ENCODE measurements at places on chromosomes 12 and 14.

DNA sequence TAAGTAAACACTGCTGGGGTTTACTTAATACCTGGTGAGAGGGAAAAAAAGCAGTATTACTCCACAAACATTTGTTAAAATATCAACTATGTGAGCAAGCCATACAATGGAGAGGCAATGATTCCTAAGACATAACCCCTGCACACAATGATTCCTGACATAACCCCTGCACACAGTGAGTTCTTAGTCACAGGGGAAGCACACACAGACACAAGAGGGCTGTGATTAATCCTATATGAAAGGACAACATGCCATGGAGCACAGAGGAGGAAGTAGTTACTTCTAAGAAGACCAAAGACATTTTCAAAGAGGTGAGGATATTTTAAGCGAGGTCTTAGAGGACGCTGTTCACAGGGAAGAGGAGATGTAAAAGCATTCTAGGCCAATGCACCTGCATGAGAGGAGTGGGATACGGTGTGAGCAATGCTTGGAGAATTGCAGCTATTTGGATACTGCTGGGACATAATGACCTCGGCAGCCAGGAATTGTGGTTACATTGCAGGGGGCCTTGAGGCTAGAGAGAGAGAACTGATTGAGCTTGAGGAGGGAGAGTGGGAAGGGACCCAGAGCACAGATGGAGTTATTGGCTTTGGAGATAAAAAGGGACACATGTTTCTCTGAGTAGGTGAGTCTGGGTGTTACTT is 211.9 kb downstream of the APAF1 start:
- no peak for DNase-seq

- no peak for DNase-seq
These were observed 56.4 kb upstream of the PZP start for GRCh38 chr12:9264546-9264945.

DNA sequence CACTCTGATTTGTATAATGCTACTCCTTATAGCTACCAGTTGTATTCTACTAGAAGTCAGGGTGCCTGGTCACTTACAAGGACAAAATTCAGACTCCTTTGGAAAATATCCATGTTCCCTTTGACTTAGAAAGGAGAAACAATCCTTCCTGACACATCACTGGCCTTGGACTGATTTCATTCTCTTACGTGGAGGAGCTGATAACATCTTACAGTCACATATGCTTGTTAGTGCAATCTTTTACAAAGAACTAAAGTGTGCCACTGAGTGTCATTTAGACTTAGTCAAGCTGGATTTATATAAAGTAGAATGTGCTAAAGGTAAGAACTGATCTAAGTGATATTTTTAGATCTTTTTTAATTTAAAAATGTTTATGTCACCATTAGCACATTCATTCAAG is 131.0 kb upstream of the TMTC2 start:
- DNase-seq, result no peak

DNA sequence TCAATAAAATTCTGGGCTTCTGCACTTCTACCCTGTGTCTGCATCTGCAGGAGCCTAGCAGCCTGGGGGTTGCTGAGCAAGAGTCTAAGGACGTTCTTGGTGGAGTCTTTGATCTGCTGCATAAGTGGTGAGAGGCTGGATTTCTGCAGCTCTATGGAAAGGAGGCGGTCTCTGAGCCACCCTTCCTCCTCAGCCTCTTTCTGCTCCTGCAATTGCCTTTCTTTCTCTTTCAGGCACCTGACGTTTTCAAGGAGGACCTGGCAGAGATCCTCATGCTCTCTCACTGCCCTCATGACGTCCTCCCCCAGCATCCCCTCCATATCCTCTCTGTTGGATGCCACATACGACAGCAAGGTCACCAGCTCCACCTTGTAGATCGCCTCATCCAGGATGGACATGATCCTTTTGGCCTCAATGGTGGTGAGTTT is 13.6 kb upstream of the TPCN1 start:
- DNase-seq, result no peak

GRCh38 chr12:107411792-107412535 is 273.6 kb upstream of the PWP1 start:
- DNase-seq, result no peak

GRCh38 chr14:97138801-97139200 is 341.6 kb downstream of the VRK1 start:
- no peak for DNase-seq

DNA sequence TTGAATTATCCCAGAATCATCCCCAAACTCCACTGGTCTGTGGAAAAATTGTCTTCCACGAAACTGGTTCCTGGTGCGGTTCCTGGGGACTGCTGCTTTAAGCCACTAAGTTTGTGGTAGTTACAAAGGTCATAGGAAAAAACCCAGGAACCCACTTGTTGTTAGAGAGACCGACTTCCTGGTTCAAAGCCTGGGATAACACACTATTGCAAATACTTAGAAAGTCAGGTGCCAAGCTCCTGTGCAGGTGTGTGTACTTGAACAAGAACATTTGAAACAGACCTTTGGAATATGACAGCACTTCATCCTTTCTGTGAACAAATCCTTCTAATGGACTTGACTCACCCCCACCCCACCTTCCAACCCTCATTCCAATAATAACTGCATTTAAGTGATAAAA is 519.6 kb downstream of the GLT1D1 start:
- DNase-seq, result no peak

DNA sequence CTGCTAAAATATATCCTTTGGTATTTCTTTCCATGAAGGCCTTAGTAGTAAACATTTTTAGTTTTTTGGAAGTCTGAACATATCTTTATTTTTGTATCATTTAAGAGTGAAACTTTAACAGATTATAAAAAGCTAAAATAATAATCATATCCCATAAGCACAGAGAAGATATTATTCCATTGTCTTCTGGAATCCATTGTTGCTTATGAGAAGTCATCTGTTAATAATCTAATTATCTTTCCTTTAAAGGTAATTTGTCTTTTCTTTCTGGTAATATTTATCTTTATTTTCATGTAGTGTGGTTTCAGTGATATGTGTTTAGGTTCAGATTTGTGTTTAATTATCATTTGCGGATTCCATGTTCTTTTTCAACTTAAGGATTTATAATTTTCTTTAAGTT is 261.7 kb downstream of the MSRB3 start:
- DNase-seq, result no peak

GRCh38 chr14:69318901-69319475 is 59.0 kb downstream of the GALNT16 start:
- DNase-seq, result no peak

DNA sequence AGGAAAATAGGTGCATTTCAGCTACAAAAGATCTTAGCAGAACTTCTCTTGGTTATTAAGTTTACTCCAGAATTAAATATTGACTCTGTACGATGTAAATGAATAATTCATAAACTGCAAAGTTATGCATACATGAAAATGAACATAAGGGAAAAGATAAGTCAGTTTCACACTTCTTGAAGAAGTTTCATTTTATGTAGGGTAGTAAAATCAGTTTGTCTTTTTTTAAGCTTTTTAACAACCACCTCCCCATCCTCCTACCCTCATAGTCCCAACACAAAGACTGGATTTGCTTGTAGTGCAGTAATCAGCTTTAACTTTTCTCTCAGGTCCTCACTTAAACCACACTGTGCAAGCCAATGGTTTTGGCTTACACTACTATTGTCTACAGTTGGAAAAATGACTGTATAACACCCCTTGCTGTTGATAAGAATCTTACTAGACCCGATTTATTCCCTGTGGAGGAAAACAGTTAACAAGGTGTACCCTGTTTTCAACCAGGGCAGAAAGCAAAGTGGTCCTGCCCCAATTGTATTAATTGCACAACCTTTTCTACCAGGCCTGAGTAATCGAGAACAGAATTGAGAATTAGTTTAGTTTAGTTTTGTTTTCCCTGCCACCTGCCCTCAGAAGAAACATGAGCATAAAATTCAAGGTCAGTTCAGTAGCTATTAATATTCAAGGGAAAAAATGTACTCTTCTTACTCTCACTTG is 44.1 kb downstream of the NIN start:
- DNase-seq, result no peak

DNA sequence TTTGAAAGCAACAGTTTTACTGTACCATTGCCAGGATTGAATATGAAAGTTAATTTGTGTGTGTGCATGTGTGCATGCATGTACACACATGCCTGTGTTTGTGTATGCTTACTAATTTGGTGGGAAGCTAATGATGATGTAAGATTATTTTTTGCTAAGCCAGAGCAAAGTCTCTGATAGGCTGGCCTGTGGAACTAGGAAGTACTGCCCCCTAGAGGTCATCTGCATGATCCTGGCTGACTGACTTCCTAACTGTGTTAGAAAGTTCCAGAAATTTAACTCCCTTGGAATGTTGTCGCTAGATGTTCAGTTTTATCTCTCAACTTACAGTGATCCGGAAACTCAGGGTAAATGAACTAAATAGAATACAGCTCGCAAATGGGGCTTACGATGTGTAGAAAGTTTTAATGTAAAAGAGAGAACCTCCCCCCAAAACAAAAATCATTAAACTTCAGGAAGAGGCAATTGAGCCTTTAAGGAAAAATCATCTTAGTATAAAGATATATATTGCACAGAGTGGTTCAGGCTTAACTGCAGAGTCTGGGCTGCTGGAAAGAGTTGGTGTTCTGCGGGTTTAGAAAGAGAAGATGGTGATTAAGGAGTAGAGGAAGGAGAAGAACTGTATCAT is 34.3 kb upstream of the SLC38A1 start:
- DNase-seq, result peak; percentile 46

DNA sequence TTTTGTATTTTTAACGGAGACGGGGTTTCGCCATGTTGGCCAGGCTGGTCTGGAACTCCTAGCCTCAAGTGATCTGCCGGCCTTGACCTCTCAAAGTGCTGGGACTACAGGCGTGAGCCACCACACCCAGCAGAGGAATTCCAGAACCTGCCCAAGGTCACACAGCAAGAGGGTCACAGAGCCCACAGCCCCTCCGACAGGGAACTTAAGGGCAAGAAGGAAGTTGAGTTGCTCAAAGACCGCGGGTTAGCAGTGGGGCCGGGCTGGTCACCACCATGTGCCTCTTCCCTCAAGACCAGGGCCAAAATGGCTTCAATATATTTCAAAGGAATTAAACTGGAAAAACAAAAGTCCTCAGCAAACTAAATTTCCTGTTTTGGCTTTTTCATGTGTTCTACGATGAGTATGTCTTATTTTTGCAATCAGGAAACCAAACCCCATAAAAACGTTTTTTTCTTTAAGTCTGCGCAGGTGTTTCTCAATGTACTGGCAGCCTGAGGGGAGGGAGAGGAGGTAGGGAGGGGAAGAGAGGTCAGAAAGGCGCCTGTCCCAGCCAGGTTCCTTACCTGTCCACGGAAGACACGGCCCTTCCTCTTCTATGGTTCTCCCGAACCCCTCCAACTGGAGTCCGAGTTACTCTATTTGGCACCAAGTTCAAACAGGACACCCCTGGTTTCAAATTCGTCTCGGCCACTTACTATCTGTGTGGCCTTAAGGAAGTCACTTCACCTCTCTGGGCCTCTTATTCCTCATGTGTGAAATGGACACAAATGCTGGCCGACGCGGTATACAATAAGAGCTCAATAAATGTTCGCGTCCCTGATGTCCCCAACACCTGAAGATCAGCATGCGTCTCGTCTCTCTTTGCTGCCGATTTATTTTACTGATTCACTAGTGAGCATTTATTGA is 778 bp downstream of the SLC8B1 start:
- peak; percentile 26 for DNase-seq

- no peak for DNase-seq
These were observed 3.1 kb downstream of the GARIN2 start for GRCh38 chr14:67192366-67192765.

GRCh38 chr14:59427653-59428580 is 37.3 kb downstream of the GPR135 start:
- no peak for DNase-seq

DNA sequence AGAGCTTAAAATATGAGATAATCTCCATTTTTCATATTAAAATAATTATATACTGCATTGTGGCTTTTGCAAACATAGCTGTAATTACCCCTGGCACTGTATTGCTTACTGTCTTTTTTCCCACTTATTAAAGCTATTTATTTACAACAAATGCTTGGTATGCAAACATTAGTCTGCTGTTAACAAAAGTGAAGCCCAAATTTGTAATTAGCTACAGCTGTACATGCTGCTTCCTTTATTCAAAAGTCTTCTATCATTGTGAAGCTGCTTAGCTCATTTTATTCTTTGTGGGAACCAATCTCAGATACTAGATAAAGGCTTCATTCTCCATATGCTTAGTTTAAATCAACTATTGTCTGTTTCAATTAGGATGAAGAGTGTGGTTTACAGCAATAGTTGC is 425.8 kb upstream of the FOXG1 start:
- no peak for DNase-seq

DNA sequence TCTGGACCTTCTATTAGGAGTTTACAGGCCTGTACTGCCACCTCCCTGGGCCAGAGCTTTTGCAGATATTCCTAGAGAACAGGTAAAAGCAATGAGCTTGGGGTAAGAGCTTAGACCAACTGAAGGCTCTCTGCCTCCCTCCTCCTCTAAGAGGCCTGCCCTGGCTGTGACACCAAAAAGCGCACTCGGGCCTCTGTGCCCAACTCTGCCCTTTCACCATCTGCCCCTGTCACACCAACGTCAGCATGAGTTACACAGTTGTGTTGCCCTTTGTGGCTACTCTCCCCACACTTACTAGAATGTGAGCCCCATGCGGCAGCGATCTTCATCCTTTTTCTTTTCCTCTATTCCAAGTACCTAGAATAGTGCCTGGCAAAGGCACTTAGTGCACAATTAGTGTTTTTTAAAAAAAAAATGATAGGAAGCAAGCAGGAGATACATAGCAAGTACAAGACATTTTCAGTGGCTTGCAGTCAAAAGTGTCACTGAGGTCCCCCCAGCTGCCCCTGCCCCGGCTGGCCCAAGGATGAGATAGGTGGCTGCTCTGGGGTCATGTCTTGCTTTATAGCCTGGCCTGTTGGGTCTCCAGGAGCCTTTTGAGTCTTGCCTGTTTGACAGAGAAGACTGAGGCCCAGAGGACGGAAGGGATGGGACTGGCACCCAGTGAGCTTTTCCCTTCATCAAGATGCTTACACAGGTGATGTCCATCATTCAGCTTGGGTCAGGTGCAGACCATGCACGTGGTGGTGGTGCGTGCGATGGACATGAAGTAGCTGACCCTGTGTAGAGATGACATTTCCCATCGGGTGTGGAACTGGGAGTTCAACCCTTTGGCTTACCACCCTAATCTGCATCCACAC is 12.5 kb downstream of the CKB start:
- no peak for DNase-seq

DNA sequence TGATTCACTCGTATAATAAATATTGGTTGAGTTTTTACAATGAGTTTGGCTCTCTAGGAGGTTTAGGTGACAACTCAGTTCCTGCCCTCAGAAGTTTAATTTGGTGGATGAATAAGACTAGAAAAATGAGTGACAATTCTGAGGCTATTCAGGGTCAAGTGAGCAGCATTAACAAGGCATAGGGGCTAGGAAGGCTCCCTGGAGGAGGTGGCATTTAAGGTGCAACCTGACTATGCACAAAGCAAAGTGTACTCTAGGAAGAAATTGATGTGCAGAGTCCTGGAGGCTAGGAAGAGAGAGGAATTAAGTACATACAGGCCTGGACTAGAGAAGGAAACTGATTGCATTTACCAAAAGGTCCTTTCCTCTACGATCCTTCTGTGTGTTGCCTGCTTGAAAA is 440.3 kb downstream of the MED13L start:
- DNase-seq, result no peak

- no peak for DNase-seq
These were observed 23.7 kb downstream of the UBE2N start for GRCh38 chr12:93417967-93418480.

- DNase-seq, result no peak
These were observed 26.7 kb upstream of the UBC start for GRCh38 chr12:124941170-124941527.
